ENCODE measurements at places on chromosomes 16 and 17.

DNA sequence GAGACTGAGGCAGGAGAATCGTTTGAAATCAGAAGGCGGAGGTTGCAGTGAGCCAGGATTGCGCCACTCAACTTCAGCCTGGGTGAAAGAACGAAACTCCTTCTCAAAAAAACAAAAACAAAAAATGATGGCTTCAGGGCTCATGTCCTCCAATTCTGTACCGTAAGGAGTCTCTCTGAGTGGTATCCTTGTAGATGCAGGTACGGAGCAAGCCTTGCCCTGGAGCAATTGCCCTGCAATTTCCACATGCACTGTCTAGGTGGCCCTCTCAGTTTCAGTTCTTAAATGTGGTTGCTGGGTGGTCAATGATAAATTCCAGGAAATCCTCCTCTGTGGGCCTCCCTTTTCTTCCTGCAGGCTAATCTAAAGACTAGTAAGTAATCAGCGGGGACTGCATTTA is 10.6 kb downstream of the TMEM238L start:
- DNase-seq, result no peak

DNA sequence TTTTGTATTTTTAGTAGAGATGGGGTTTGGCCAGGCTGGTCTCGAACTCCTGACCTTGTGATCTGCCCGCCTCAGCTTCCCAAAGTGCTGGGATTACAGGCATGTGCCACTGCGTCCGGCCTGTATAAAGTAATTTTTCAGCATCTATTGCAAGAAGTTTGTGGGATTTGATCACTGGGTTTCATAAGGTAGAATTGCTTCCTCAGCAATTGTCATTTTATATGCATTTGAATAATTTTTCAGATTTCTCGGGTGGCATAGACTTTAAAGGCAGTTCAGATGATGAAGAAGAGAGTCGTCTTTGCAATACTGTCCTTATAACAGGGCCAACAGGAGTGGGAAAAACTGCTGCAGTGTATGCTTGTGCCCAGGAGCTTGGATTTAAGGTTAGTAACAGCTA is 37.0 kb downstream of the TEFM start:
- no peak for DNase-seq

- DNase-seq, result no peak
These were observed 278.6 kb upstream of the RPL38 start for GRCh38 chr17:73924909-73925186.

DNA sequence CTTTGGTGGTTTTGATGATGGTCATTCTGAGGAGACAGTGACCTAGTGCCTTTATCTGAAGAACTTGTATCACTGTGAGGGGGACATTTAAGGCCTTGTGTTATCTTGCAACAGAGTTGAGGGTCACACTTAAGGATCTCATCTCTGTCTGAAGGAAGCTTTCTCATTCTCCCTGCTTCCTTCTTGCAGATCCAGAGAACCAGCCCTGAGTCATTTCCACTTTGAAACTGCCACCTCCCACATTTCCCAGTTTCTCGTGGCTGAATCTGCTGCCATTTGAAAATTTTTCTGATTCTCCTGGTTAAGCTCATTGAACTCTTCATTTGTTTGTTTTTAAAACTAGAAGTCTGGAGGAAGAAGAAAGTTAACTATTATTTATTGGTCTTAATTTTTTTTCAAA is 190.2 kb upstream of the CDH11 start:
- DNase-seq, result no peak

GRCh38 chr17:39352511-39352910 is 48.9 kb downstream of the FBXL20 start:
- no peak for DNase-seq

GRCh38 chr16:54482892-54483574 is 196.4 kb upstream of the IRX3 start:
- no peak for DNase-seq

DNA sequence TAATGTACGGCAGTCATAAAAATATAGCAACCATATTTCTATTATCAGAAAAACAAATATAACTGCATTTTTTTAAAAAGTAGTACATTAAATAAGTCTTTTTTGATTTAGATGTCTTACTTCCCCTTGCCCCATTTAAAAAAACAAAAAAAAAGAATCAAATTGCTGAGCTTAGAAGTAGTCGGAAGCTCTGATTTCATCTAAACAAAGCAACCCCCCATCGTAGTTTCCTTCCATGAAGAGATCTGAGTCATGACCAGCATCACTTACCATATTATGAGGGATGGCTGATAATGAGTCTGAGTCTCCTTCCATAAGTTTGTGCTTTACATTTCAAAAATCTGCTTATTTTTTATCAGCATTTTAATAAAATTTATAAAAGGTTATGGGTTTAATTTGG is 86.2 kb downstream of the ITFG1 start:
- no peak for DNase-seq

GRCh38 chr17:38333635-38334295 is 10.0 kb downstream of the GPR179 start:
- peak; percentile 54 for DNase-seq

DNA sequence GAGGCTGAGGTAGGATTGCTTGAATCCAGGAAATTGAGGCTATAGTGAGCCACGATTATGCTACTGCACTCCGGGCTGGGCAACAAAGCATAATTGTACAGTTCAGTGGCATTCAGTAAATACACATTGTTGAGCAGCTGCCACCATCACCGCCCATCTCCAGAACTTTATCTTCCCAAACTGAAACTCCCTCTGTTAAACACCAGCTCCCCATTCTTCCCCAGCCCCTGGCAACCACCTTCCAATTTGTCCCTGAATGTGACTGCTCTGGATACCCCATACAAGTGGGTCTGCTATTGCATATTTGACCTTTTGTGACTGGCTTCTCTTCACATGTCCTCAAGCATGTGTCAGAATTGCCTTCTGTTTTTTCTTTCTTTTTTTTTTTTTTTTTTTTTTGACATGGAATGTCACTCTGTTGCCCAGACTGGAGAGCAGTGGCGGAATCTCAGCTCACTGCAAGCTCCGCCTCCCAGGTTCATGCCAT is 2.9 kb downstream of the RPL38 start:
- DNase-seq, result no peak

GRCh38 chr16:80583466-80583865 is 42.7 kb downstream of the DYNLRB2 start:
- no peak for DNase-seq

GRCh38 chr17:41377546-41377945 is 4.6 kb downstream of the KRT34 start:
- no peak for DNase-seq

- no peak for DNase-seq
These were observed 24.2 kb downstream of the TOM1L2 start for GRCh38 chr17:17947966-17948365.

DNA sequence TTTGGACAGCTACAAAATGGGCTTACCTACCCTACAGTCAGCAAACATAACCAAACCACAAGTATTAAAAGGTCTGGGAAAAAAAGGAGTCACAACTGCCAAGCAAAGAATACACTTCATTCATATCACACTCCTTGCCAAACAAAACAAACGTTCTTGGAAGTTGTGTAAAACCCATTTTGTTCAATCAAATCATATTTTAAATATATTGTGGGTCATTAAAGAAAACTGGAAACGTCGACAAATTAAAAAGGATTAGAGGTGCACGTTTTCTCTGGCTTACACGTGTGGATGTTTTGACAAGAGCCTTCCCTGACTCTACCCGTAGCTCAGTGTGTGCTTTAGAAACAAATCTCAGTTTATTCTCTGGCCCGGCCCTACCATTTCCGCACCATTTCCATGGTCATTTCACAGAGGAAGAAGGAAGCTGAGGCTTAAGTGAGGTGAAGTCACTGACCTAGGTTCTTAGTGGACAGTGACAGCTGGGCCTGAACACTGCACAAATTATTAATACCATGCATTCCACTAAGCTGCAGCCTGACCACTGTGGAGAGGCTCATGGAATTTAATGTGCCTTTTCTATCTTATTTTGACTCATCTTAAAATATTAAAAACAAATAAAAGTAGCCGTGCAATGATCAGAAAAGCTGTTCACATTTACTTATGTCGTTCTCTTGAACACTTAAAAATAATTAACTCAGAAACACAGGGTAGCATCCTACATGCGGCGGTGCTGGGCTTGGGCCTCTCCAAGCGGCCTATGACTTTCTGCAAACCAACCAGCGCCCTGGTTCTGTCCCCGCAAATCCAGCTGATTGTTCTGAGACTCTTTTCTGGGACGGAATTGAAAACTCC is 968 bp downstream of the CEP112 start:
- no peak for DNase-seq

DNA sequence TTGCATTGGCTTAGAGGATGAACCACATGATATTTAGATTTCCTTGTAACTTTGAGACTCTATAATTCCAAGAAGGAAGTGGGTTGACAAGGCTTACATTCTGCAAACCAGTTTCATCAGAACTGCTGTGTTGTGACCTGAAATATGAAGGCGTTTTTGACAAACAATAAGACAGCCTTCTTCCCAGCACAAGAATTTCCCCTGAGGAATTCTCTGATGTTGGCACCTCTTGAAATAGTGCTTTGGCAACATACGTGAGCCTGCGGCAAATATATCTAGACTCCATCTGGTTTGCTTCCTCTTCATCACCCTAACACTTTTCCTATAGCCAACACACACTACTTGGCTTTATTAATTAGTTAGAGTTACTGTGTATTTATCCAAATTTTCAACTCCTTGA is 585.5 kb upstream of the SOX9 start:
- no peak for DNase-seq

DNA sequence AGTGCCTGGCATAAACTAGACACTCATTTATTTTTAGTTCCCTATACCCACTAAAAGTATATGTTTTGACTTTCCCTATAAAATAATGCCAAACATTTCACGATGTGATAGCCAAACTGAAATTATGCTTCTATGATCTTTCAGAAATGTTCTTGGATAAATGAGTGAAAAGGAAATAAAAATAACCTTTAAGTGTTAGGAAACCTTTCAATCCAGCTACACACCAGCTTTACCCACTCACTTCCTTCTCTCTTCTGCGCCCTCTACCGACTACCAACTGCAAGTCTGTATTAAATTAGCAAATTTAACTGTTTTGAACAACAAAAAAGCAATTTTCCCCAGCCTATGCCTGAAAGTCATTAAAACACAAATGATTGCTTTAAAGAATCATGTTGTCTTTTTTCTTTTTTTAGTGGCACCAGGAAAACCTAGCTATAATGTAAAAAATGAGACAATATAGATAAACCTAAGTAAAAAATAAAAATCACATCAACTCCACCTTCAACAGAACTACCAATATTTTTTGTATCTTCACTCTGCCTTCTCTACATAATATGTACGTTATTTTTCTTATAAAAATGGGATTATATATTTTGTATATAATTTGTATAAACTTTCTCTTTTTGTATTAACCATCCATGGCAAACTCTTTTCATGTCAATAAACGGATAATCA is 13.2 kb upstream of the TMEM100 start:
- DNase-seq, result no peak

DNA sequence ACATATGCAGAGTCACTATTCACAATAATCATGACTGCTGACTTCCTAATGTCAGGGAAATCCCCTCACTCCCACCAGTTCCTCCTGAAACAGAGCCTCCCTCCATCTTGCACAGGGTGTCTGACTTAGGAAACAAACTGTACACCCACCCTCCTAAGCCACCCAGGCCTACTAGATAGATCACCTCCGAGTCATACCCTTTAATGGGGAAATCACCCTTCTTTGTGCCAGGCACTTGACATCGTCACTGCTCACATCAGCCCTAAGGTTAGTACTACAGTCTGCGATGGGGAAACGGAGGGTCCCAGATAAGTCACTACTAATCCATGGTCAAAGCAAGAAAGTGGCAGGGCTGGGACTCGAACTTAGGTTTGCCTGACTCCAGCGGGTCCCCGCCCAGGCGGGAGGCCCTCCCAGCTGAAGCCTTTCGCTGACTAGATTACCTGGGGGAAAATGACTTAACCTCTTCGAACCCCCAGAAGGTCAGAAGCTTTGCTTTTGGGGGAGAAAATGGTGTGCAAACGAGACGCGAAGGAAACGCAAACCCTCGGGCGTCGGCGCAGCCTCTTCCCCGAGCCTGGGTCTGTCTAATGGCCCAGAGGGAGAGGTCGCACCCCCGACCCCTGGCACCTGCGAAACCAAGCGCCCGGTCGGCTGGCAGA is 3.4 kb upstream of the MLLT6 start:
- DNase-seq, result no peak

DNA sequence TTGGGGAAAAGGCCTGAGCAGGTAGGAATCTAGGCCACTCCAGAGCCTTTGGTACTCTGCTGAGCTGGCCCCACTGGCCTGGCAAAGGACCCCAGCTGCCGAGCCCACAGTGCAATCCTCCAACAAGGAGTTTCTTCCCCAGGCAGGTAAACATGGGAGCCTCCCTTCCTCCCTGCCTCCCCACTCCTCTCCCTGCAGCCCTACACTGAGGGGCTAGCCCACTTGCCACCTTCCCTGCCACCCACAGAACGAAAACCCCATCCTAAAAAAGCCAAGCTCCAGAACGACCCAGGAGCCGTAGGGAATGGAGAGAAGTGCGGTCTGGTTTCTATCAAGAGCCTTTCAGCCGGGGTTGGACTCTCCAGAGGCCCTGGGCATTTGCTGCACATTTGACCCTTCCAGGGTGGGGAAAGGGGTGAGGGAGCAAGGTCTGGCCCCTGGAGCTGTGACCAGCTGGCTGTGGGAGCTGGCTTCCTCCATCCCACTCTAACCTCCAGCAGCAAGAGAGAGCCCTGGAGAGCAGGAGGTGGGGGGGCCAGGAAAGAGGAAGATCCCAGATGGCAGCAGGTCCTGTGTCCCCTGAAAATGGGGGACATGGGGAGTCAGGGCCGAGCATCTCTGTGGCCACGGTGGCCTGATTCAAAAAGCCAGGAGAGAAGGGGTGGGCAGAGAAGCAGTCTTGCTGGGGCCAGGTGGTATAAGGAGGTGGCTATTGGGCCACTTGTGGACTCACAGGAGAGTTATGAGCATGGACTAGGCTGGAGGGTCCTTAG is 1.3 kb downstream of the HID1 start:
- no peak for DNase-seq

DNA sequence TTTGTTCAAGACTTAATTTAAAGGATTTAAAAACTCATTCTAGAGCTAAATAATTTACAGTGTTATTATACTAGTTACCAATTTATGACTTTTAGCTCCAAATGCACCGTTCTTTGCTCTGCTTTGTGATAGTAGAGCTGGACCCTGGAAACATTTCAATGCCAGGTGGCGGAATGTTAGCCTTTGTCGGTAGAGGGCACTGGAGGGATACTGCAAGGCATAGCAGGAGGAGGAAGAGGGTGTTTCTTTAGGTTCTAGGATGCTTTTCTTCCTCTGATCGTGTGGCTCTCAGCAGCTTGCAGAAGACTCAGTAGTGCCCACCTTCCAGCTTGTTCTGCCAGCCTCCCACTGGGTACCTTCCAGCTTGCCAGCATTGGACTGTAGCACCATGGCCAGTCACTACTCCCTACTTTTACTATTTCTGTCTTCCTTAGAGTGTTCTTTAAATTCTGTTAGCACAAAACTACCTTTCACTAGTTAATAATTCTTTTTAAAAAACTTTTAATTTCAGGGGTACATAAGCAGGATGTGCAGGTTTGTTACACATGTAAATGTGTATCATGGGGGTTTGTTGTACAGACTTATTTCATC is 325.3 kb downstream of the UTP18 start:
- peak; percentile 62 for DNase-seq

DNA sequence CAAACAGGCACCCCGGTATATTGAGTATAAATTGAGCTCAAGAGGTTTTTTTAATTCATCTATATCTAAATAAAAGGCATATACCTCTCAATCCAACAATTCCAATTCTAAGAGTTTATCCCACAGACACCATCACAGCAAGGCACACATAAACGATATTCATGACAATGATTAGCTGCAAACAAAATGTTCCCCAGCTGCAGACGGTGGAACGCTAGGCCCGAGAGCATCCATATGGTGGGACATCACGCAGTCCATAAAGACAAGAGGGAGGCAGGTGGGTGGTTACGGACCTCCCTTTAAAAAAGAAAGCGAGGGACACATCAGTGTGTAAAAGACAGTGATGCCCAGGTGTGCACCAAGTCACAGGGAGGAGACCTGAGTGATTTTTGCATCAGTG is 28.1 kb downstream of the MEAK7 start:
- DNase-seq, result no peak
